ENCODE measurements at places on chromosomes 6 and 20.

DNA sequence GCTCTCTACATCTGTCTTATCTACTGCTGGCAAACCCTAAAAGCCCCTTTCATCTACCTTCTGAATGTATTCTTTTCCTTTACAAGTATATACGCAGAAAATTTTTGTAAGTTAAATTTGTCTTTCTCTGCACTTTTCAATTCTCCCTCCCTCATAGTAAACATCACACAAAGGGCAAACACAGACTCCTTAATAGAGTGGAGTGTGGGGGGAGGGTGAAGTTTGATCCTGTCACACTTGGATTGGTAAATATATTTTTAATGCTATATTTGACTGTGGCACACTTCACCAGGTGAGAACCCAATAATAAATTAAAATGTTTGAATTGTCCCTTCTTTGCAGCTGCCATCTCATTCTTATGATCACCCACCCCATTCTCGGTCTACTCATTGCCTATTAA, 33.2 kb upstream of the PAQR8 start:
- DNase-seq, result no peak

GRCh38 chr6:1821513-1822183, 211.9 kb downstream of the FOXC1 start:
- DNase-seq, result no peak

- DNase-seq, result peak; percentile 89
These were observed at the start of the genes AK9 and FIG4 for GRCh38 chr6:109690737-109691621. Gene AK9, minus strand, starts transcription at chr6:109691202. Its CDS starts 15,457 bp downstream, at chr6:109675745. Gene FIG4, plus strand, starts transcription at chr6:109691296. Its CDS starts 140 bp downstream, at chr6:109691436.

- no peak for DNase-seq
These were observed 19.5 kb downstream of the KATNA1 start for GRCh38 chr6:149628875-149629510.

- DNase-seq, result no peak
These were observed 17.4 kb upstream of the AVP start for GRCh38 chr20:3101737-3102574.

DNA sequence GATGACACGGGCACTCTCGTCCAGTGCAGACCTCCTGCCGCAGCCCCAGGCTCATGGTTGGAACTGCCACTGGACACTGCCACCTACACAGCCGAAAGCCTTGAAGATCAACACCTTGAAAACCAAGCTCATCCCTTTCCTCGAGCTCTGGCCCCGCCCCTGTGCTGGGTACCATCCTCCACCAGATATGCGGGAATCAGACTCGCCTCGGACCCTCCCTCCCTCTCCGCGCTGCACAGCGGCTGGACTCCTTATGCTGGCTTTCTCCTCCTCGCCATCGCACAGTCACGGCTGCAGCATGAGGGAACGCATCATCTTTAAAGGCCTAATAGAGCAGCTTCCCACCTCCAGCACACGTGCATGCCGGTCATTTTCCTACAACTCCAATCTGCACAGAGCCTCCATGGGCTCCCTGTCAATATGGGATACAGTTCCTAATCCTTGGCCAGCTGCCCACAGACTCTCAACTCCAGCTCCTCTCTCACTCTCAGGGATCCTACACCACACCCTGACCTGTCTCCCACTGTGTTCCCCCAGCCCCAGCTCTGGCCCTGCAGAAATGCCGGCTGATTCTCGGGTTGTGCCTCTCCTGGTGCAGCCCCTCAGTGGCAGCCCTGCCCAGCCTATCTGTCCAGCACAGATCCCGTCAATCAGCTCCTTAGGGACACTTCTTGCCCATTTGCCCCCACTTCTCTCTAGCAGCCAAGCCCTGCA, 23.2 kb downstream of the TXNDC5 start:
- DNase-seq, result no peak

DNA sequence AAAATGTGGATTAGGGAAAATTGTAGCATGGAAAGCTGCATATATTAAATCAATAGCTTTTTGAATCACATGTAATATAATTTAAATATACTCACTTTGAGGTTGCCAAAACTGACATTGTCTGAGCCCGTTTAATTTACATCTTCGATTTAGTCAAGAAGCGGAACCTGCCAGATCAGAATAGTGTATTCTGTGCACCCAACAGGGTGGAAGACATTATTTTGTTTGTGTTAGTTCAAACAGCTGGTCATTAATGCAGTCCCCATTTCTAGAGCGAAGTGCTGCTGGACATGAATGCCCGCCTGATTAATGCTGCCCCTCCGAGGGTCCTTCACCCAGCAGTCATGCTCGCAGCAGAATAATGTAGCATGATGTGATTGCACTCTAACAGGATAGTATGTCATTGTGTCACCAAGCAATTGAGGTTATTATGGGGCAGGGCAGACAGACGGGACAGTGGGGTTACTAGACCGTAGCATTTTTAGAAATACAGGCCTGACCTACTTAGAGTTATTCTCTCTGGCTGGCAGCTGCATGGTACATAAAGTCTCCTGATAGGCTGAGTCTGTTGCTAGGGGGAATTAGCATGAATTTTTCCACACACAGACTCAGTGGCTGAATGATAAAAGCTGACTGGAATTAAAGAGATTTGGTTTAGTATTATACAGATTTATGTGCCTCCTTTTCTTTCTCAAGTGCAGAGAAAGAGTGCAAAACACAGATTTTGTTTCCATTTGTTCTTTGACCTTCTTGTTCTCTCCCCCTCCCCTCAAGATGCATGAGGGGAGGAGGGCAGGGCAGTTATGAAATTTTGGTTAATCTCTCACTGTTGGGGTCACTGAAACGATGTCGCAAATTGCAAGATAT, 147.1 kb downstream of the PRL start:
- no peak for DNase-seq

GRCh38 chr6:53070806-53071205, 5.6 kb downstream of the FBXO9 start:
- no peak for DNase-seq

DNA sequence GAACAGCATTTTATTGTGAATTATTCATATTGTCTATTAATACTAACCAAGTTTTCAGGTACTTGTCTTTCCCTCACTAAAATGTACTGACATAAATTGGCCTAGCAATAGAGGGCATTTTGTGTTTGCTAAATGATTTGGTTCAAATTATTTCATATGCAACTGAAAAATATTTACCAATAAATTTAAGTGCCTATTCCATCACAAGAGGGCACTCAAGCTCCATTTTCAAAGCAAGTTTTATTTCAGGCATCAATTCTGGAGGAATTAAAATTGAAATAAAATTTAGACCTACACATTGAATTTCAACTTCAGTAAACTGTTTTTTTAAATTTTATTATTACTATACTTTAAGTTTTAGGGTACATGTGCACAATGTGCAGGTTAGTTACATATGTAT, 114.3 kb upstream of the SYNCRIP start:
- DNase-seq, result peak; percentile 13

DNA sequence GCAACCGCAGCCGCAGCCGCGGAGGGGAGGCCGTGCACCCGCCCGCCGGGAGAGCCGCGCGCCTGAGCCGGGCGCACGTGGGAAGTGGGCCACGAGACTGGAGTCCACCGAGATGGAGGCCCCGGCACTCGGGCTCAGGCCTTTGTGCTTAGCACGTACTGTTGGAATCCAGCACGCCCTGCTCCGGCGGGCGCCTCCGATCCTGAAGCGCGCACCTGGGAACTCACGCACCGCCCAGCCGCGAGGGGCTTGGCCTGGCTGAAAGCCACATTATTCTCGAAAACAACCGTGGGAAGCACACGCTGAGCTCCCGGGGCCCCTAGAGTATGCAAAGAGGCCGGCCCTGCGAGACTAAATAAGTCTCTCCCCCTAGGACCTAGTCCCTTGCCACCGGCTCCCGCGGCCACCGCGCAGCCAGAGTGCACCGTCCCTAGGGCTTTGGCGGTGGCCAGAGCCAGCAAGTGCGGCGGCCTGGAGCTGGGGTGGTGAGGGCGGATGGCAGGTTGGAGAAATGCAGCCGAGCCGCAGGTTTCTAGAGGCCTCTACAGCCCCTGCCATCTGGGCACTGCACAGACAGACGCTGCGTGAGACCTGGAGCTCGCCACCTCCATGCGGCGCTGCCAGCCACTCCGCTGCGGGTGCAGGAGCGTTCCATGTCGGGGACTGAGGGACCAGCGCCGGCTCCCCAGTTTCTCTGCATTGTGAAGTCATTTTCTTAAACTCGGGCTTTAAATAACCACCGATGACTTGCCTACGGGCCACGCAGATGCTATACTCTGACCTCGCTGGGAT, 42.0 kb upstream of the LY86 start:
- no peak for DNase-seq

- DNase-seq, result no peak
These were observed 307.6 kb downstream of the ALDH8A1 start for GRCh38 chr6:134642279-134642678.

DNA sequence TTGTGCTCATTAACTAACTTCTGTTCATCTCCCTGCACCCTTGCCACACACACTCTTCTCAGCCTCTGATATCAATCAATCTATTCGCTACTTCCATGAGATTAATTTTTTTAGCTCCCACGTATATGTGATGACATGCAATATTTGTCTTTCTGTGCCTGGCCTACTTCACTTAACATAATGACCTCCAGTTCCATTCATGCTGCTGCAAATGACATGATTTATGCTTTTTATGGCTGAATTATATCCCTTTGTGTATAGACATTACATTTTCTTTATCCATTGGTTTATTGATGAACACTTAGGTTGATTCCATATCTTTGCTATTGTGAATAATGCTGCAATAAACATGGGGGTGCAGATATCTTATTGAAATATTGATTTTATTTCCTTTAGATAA, 50.8 kb upstream of the SPTLC3 start:
- DNase-seq, result no peak

GRCh38 chr6:44132476-44132875, 5.1 kb downstream of the TMEM63B start:
- no peak for DNase-seq

DNA sequence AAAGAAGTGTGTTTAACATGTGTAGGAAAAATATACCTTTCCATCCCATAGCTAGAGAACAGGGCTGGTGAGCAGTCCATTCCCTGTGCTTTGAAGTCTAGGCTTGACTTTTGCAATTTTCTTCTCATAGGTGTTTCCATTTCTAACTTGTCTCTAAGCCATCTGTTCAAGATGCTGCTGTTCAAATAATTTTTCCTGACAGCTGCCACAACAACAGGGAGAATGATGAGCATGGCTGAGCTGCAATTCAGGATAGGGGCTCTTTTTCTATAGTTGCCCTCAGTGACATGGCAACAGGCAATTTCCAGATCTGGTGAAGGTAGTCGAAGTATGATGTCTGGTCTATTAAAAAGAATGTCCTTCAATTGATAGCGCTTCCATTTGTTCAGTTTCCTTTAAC, 103.0 kb upstream of the HS3ST5 start:
- DNase-seq, result no peak

- DNase-seq, result no peak
These were observed 594.5 kb downstream of the RFPL4B start for GRCh38 chr6:112941613-112942012.

DNA sequence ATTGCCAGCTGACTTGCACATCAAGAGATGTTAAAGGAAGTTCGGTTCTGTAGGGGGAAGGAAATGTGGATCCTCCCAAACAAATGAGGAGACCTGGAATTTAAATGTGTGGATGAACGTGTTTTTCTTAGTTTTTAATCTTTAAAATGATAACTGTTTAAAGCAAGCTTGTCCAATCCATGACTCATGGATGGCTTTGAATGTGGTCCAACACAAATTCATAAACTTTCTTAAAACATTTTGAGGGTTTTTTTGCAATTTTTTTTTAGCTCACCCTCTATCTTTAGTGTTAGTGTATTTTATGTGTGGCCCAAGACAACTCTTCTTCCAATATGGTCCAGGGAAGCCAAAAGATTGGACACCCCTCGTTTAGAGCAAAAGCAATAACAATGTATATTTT, 12.6 kb downstream of the TUBB2B start:
- no peak for DNase-seq

DNA sequence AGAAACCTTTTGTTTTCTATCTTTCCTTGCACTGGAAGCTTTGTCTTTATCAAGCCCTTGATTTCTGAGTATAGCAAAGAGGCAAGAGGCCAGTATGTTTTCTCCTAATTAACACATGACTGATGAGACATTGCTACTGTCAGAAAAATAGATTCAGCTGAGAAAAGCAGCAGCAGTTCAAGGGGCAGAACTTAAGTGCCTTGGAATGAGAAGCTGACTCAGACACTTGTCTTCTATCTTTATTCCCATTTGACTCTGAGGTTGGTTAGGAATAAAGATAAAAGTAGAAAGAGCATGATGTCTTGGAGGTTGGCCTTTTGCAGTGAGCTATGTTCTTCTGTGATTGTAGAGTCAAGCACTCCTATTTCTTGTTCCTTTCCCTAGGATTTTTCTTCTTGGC, 79.1 kb upstream of the MAN1A1 start:
- no peak for DNase-seq

DNA sequence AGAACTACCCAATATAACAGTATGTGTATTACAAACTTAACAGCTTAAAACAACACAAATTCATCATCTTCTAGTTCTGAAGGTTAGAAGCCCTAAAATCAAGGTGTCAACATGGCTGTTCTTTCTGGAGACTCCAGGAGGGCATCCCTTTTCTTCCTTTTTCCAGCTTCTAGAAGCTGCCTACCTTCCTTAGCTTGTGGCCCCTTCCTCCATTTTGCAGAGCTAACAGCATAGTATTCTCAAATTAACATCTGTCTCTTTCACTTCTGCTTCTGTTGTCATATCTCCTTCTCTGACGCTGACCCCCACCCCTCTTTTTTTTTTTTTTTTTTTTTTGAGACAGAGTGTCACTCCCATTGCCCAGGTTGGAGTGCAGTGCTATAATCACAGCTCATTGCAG, 52.8 kb upstream of the AKIRIN2 start:
- DNase-seq, result no peak

GRCh38 chr20:34713194-34713943, 9.2 kb downstream of the TP53INP2 start:
- DNase-seq, result peak; percentile 95

DNA sequence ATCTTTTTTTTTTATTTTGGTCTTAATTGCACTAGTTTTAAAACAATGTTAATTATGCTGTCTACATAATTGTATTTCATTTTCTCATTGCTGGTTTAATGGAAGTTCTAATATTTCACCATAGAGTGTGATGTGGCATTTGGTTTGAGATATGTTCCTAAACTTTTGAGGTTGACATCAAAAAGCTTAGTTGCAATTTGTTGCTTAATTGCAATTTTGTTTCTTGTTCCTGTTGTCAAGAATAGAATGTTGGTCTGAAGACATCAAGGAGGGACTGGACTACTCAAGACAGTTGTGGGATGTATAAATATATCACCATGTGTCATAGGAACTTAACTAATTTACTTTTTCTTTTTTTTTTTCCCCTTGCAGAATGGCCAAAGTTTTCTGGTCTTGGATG, 12.5 kb downstream of the HSF2 start:
- no peak for DNase-seq
